ENCODE measurements at places on chromosomes 3 and 15.

DNA sequence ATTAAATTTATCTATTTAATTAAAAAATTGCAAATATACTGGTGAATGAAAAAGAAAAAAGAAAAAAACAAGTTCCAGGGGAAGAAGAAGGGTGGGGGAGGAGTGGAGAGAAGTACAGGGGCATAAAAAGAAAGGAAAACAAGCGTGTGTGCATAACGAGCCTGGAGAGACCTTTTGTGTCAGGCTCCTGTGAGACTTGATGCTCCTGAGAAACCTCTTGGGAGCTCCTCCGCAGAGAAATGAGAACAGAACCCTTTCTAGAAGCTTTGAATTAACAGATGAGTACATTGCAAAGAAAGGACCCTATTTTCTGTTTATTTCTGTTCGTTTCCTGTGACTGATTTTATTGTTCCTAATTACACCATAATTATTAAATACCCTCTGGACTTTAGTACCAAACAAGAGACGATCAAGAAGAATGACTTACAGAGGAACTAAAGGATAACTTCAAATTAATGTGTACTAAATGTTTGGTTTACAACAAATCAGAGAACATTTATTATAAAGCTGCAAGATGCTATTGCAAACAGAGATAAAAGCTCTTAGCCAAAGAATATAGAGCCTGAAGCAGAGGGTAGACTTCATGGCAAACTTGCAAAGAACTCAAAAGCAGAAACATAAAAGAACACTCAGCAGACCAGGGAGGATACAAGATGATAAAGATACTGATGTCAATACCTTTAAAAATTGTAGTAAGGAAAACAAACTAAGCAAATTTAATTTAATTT lies 74.7 kb downstream of the DPPA2 start:
- DNase-seq: no peak

GRCh38 chr3:115822579-115822978 lies 199.3 kb downstream of the GAP43 start:
- DNase-seq: no peak

DNA sequence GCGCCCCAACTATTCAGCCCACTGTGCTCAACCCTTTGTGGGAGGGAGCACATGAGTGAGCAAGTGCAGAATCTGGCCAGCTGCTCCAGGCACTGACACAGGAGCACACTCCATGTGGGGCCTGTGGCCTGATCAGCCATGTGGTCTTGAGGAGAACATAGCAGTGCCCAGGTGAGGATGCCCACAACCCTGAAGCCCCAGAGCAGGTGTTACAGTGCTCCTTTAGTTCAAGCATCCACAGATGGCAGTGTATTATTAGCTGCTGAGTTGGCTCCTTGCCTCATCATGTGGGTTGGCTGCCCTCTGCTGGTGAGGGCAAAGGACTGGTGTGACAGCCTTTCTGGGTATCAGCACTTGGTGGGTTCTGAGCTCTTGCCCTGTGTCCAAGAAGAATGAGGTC lies 1588.2 kb downstream of the SI start:
- DNase-seq: no peak

GRCh38 chr3:43769885-43770425 lies 79.2 kb downstream of the ABHD5 start:
- no peak for DNase-seq

DNA sequence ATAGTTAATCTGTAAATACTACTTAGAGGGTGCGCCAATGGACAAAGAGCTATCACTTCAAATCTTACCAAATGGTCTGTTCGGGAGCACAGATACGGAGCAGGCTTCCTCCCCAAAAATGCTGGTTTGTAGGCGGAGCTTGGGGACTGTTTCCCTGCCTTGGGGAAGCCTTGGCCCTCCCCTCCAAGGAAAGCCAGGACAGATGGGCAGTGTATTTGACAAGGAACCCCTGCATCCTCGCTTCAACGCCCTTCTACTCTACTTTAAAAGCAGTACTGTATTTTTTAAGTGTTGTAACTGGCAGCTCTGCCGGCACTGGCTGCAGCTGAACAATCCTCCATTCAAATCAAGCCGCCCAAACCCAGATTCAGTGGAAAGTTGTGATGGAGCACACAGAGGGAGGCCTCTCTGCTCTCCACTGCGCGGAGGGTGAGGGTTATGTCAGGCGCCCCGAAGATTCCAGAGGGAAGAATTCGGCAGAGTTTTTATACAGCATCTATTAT lies 83.1 kb upstream of the FNDC3B start:
- DNase-seq: no peak

Data from ovary (tissue), 10 donors.